ENCODE measurements at places on chromosomes 11 and 22. TPM values are rescaled to one million over a fixed set of nuclear protein-coding genes. Genes with fewer than 3 reads are reported as not detected.

The MN1 gene
- total RNA-seq, result 0.10 TPM

The OR52E2 gene
- total RNA-seq, result not detected

DNA sequence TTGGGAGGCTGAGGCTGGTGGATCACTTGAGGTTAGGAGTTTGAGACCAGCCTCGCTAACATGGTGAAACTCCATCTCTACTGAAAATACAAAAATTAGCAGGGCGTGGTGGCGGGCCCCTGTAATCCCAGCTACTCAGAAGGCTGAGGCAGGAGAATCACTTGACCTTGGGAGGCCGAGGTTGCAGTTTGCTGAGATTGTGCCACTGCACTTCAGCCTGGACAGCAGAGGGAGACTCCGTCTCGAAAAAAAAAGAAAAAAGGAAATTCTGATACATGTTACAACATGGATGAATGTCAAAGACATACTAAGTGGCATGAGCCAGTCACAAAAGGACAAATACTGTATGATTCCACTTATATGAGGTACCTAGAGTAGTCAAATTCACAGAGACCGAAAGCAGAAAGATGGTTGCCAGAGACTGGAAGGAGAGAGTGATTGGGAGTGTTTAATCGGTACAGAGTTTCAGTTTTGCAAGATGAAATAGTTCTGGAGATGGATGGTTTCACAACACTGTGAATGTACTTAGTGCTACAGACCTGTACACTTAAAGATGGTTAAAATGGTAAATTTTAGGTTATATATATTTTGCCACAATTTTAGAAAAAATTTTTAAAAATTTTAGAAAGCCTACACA lies 92.3 kb downstream of the BLID start:
- H3K27ac ChIP-seq, result no peak overlapping the region
- no peak overlapping the region for H3K4me3 ChIP-seq
- no peaks in the 10 kb centered on the region for H3K27me3 ChIP-seq
- no peaks in the 10 kb centered on the region for H3K4me1 ChIP-seq

DNA sequence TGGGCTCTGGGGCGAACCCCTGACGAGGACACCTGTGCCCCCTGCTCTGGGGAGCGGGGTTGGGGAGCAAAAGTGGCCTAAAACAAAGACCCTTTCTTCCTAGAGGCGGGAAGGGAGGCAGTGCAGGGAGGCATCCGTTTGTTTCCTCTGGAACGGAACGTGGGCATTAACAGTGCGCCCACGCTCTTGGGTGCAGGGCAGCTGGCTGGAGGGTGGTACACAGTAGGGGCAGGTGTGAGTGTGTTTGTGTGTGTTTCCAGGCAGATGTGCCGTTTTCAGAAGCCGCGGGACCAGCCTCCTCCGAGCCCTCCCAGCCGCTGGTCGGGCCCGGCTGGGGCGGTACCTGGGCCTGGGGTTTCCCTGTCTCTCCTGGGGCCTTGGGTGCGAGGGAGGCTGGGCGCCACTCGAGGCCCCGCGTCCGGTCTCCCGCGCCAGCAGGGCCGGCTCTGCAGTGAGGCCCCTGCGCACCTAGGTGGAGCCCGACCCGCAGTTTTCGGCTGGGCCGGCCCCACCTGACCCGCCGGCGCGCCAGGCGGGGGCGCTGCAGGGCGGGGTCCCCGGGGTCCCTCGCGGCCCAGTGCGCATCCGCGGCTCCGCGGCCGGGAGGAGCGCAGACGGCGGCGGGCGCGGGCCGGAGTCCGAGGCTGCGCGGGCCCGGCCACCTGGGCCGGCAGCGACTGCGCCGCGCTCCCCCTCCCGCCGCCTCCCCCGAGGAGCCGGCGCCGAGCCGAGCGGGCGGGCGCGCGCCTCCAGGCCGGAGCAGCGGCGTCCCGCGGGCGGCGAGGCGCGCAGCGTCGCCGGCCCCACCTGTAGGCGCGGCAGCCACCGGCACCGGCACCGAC lies 1252.7 kb downstream of the BRD1 start:
- no peak for DNase-seq
- peaks cover 24% of the 10 kb centered on the region for H3K27me3 ChIP-seq
- no peak overlapping the region for H3K27ac ChIP-seq
- peak overlapping the region; percentile 27 for H3K4me3 ChIP-seq
- peaks cover 2% of the 10 kb centered on the region for H3K4me1 ChIP-seq

- H3K4me3 ChIP-seq, result peak overlapping the region; percentile 91
- H3K4me1 ChIP-seq, result peaks cover 21% of the 10 kb centered on the region
- no peaks in the 10 kb centered on the region for H3K36me3 ChIP-seq
- no peak for DNase-seq
- H3K27me3 ChIP-seq, result no peaks in the 10 kb centered on the region
These were observed 505 bp downstream of the FAM227A start for GRCh38 chr22:38655519-38656255.

- H3K36me3 ChIP-seq, result no peaks in the 10 kb centered on the region
- DNase-seq, result no peak
- peaks cover 34% of the 10 kb centered on the region for H3K27me3 ChIP-seq
- no peak overlapping the region for H3K27ac ChIP-seq
These were observed 19.9 kb downstream of the NRXN2 start for GRCh38 chr11:64703048-64703447.

The ARVCF gene
- total RNA-seq, result 0.89 TPM

The ROBO4 gene
- total RNA-seq, result not detected

The TYR gene
- total RNA-seq, result not detected

The ACTN3 gene
- not detected for total RNA-seq

The LMNTD2 gene
- total RNA-seq, result 4.8 TPM

DNA sequence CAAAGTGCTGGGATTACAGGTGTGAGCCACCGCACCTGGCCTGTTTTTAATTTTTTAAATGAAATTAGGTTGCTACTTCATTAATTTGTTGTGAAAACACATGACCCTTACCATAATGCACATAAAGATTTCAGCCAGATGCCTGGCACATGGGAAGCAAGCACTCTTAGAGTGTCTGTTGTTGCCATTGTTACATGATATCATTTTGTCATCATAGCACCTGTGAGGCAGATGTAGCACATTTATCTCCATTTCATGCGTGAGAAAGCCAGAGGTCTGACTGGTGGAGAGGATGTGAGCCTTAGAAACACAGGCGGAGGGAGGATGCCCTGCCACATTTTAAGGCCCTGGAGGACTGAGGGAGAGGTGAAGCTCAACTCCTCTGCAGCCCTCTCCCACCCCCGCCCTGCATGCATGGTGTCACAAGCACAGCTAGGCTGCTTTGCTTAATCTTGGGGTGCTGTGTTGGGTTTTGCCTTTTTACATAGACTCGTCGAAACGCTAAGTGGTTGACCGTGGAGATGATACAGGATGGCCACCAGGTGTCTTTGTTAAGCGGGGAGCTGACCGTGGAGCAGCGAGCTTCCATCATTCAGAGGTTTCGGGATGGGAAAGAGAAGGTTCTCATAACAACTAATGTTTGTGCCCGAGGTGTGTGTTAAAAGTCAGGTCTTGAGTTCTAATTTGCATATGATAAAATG lies 14.0 kb downstream of the DDX25 start:
- H3K27me3 ChIP-seq, result peaks cover 24% of the 10 kb centered on the region
- no peaks in the 10 kb centered on the region for H3K4me1 ChIP-seq
- no peak overlapping the region for H3K4me3 ChIP-seq
- DNase-seq, result no peak
- no peaks in the 10 kb centered on the region for H3K36me3 ChIP-seq

DNA sequence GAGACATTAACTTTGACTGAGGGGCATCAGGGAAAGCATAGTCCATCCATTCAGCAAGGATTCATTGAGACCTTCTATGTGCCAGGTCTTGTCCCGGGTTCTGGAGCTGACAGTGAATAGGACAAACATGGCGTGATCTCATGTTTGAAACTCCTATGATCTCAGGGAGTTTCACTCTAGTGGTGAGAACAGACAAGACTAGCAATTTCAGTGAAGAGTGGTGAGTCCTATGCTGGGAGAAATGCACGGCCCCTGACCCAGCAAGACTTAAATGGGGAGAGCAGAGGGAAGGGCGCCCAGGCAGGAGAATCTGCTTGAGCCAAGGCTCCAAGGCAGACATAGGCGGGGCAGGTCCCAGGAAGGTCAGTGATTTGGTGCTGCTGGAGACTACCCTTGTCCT lies 155.7 kb downstream of the CEP164 start:
- no peak for DNase-seq
- no peak overlapping the region for H3K4me3 ChIP-seq
- H3K36me3 ChIP-seq, result no peaks in the 10 kb centered on the region
- H3K27me3 ChIP-seq, result peaks cover 2% of the 10 kb centered on the region
- no peak overlapping the region for H3K27ac ChIP-seq

DNA sequence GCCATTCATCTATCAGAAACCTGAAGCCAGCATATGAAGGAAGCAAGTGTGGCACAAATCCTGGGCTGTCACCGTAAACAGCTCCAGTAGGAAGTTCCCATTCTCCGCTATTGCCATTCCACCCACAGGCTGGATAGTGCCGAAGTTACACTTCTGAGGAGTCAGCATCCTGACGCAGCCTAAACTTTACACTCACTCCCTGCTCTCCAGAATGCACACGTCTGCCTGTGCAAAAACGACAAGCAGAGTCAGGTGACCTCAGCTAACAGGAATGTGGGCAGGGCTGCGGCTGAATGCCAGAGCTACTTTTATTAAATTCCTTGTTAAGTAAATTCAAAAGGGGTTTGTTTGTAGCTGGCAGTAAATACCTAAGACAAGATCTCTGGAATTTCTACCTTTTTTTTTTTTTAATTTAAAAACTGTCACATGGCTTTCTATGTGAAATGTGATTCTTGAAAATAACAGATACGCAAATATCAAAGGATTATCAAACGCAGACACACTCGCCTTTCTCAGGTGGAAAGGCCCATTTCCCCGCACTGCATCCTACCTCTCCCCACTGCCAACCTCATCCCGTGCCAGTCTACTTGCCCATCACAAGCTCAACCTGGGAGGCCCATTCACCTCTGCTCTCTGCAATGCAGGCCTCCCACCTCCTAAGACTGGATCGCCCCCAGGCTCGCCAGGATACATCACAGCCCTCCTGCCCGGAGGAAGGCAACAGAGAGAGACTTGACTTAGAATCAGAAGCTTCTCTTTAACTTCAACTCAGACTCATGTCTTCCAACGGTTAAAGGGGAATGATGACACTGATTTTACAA lies 33.5 kb downstream of the NFRKB start:
- H3K4me1 ChIP-seq, result peaks cover 57% of the 10 kb centered on the region
- peaks cover 77% of the 10 kb centered on the region for H3K36me3 ChIP-seq
- DNase-seq, result no peak

The CD3E gene
- total RNA-seq, result 841 TPM

The MTMR3 gene
- total RNA-seq, result 27.9 TPM

The NRXN2 gene
- total RNA-seq, result 0.15 TPM

GRCh38 chr22:25057013-25057881 lies 104.7 kb downstream of the KIAA1671 start:
- H3K36me3 ChIP-seq, result peaks cover 5% of the 10 kb centered on the region
- DNase-seq, result peak; percentile 79
- H3K27ac ChIP-seq, result no peak overlapping the region
- H3K4me3 ChIP-seq, result no peak overlapping the region

The SSTR3 gene
- 10.1 TPM for total RNA-seq

DNA sequence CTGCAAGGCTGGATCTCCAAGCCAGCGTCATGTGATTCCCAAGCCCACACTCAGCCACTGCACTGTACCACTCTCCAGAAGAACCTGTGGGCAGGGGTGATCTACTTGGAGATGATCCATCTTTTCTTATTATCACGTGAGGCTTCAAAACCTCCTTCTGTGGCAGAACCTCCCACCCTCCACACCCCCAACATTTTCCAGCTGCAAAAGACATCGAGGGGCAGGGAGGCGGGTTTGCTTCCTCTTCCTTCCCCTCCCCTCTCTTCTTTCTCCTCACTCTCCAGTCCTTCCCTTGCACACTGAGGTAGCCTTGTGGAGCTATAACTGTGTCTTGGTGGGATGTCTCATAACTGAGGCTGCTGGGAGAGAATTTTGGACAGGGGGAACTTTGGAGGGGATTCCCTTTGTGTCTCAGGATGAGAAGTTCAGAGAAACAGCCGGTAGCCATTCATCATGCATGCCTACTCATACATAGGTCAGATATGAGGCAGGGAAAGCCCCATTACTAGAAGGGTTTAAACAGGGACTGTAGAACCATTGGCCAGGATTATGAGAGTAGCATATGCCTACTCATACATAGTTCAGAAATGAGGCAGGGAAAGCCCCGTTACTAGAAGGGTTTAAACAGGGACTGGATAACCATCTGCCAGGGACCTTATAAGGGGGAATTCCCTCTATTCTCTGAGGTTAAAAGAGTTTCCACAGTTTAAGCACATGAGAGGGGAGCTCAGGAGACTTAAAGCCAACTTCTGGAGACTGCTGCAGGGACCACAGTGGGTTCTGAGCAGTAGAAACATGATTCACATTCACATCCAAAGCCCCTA lies 420.7 kb upstream of the CADM1 start:
- H3K27ac ChIP-seq, result no peak overlapping the region
- peaks cover 3% of the 10 kb centered on the region for H3K27me3 ChIP-seq
- no peak for DNase-seq
- no peaks in the 10 kb centered on the region for H3K4me1 ChIP-seq
- no peak overlapping the region for H3K4me3 ChIP-seq

The TRIM48 gene
- total RNA-seq, result not detected

GRCh38 chr22:44574640-44575380 lies 76.8 kb upstream of the RTL6 start:
- DNase-seq, result no peak
- no peaks in the 10 kb centered on the region for H3K27me3 ChIP-seq
- no peak overlapping the region for H3K27ac ChIP-seq
- H3K36me3 ChIP-seq, result no peaks in the 10 kb centered on the region
- H3K4me3 ChIP-seq, result no peak overlapping the region

The OR2AG2 gene
- not detected for total RNA-seq

DNA sequence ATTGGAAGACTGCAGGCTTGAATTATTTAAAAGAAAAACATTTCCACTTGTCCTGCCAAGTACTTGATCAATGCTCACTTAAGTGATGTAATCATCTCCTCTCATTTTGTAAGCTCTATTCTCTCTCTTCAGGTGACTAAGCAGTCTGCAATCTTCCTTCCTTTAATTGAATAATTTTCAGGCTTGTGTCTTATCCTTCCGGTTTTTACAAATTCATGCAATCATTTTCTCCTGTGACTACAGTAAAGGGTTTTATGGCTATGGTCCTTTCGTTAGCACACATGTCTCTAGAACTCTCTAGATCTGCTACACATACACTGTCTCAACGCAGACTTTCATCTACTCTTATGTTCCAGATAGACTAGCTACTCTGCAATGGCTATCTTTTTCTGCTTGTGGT lies 12.6 kb upstream of the UPB1 start:
- H3K4me3 ChIP-seq, result no peak overlapping the region
- peaks cover 20% of the 10 kb centered on the region for H3K4me1 ChIP-seq
- no peak for DNase-seq
- H3K27ac ChIP-seq, result no peak overlapping the region
- peaks cover 2% of the 10 kb centered on the region for H3K27me3 ChIP-seq
- H3K36me3 ChIP-seq, result no peaks in the 10 kb centered on the region

The VPREB1 gene
- total RNA-seq, result not detected

- H3K27me3 ChIP-seq, result no peaks in the 10 kb centered on the region
- peak; percentile 86 for DNase-seq
- H3K27ac ChIP-seq, result peak overlapping the region; percentile 77
- H3K4me3 ChIP-seq, result peak overlapping the region; percentile 33
- peaks cover 72% of the 10 kb centered on the region for H3K36me3 ChIP-seq
These were observed 2.0 kb upstream of the FERMT3 start for GRCh38 chr11:64204464-64204989.

The APOL1 gene
- total RNA-seq, result 50.9 TPM

- DNase-seq, result no peak
- H3K4me3 ChIP-seq, result no peak overlapping the region
These were observed 24.9 kb downstream of the BMAL1 start for GRCh38 chr11:13302420-13302958.

Data from activated CD4-positive, alpha-beta T cell treated with anti-CD3 and anti-CD28 coated beads, Interleukin-2, amount 10 ng/mL, durations not matched to agents 7 days and 5 days (primary cell).